ENCODE measurements at places on chromosomes 2 and 18.

DNA sequence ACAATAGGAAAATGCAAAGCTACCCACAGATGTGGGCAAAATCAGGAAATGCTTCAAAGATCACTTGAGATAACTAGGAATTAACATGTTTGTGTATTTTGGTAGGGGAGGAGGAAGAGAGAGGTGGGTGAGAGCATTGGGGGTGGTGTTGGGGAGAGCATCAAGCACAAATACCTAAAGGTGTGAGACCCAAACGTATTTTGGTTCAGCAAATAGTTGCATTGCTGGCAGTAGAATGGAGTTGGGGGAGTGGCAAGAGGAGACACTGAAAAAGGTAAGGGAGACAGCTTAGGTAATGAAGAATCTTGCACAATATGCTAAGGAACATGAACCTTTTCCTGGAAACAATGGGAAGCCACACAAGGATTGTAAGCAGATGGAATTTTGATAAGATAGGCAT lies 1.5 kb upstream of the PELI1 start:
- no peak for DNase-seq

DNA sequence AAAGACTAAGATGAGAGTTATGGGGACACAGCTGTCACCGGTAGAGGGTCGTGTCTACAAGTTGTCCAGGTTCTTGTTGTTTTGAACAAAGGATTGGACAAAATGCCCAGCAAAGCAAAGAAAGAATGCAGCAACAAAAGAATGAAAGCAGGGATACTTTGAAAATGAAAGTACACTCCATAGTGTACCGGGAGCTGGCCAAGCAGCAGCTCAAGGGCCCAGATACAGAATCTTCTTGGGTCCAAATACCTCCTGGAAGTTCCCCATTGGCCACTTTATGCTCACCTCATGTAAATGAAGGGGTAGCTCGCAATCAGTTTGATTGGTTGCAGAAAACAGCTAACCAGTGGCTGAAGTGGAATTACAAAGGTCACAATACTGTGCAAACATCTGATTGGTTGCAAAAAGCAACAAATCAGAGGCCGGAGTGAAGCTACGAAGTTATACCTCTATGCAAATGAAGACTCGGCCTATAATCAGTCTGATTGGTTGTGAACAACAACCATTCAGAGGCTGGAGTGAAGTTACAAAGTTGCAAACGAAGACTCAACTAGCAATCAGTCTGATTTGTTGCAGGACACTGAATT lies 474.9 kb upstream of the TMEFF2 start:
- no peak for DNase-seq

- no peak for DNase-seq
Observed at GRCh38 chr2:100964222-100964621, 37.9 kb upstream of the RPL31 start.

GRCh38 chr2:177740700-177741099 lies 331.9 kb downstream of the PDE11A start:
- no peak for DNase-seq

- no peak for DNase-seq
Observed at GRCh38 chr2:73984203-73984921, at the start of gene TET3. TET3 (plus strand) TSS chr2:73984910; CDS start chr2:73986404, 1,494 bp downstream.

DNA sequence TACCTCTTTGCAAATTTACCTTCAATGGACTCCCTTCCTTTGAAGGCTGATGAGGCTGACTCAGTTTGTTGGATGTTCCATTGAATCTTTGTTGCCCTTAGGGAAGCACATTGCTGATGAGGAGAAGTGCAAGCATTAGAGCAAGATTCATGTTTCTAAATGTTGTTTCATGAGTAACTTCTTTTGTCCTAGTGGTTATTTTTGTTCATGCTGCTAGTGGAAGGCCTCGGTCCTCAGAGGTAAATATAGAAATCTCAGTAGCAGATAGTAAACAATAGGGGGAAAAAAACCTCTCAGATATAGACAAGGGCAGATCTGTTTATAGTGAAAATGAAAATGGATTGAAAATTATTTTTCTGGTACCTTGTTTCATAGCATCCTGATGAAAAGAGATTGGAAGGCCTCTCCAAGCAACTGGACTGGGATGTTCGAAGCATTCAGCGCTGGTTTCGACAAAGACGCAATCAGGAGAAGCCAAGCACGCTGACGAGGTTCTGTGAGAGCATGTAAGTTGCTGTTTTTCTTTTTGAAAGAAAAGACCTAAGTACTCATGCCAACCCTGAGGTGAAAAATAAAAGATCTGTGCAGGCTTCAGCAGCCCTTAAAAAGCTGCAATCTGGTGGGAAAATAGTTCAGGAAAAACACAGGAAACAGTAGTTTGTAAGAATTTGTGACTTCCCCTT lies 104.9 kb downstream of the CERS6 start:
- no peak for DNase-seq

DNA sequence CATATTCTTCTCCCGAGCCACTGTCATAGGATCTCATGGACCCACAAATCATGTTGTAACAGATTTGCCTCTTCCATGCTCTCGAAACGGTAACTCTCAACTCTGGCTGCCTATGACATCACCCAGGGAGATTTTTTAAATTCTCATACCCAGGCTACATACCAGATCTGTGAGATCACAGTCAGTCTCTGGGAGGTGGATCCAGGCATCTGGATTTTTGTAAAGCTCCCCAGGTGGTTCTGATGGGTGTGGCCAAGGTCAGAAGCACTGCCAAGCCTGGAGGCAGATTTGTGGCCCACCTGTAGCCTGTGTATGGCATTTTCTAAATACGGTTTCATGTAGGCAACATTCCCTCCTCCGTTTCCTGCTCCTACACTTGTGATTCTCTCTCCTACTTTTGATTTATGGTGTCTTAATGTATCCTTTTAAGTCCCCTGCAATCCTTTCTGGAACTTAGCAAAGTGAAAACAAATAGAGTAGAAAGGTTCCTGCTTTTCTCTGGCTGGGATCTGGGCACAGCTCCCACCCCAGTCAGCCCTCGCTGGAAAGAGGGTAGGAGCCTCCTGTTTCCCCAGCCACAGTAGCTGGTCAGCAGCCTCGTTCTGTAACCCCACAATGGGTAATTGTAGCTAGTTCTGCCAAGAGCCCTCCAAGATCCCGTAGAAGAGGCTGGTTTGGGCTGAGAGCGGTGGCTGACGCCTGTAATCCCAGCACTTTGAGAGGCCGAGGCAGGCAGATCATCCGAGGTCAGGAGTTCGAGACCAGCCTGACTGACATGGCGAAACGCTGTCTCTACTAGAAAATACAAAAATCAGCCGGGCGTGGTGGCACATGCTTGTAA lies 96.2 kb downstream of the KLHL29 start:
- no peak for DNase-seq

DNA sequence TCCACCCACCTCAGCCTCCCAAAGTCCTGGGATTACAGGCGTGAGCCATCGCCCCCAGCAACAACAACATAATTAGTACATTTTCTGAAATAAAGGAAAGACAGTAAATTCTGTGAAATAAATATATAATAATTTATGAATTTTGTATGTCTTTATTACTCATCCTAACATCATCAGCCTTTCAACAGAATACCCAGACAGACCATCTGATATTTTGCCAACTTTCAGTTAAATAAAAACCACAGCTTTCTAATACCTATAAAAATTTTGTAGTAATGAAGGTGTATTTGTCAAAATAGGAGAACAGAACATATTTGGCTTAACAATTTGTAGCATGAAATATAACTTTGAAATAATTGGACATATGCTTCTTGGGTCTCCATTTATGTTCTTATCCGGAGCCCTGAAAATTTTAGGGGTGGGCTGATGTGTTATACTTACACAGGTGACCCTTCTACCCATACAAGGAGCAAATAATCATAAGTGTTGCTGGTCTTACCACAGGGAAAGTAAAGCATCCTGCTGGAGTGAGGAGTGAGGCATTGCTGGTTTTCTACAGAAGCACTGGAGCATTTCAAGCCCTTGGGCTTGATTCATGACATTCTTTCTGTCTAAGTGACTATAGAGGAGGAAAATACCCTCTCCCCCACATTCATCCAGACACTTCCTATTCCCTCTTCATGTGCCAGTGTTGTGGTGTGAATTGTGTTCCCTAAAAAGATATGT lies 99.3 kb downstream of the SPOPL start:
- no peak for DNase-seq

- DNase-seq: no peak
Observed at GRCh38 chr2:121297217-121297830, 12.3 kb upstream of the TFCP2L1 start.

- no peak for DNase-seq
Observed at GRCh38 chr18:65415098-65415497, 335.7 kb upstream of the CDH7 start.

DNA sequence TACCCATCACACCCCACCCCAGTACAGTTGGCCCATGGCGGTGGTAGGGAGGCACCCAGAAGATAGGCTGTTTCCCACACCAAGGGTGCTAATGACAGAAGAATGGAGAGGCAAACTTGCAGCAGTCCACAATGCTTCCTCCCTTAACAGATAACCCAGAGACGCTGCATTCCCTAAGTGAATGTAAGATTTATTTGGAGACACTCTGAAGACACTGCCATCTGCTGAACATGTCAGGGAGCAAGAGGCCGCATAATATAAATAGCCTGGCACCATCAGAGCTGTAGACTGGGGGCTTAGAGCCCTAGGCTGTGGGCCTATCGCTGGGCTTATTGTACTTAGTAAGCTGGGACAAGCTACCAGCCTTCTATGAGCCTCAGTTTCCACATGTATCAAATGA lies 2.2 kb upstream of the IWS1 start:
- DNase-seq: no peak

- no peak for DNase-seq
Observed at GRCh38 chr18:12420821-12421421, 13.2 kb downstream of the PRELID3A start.

DNA sequence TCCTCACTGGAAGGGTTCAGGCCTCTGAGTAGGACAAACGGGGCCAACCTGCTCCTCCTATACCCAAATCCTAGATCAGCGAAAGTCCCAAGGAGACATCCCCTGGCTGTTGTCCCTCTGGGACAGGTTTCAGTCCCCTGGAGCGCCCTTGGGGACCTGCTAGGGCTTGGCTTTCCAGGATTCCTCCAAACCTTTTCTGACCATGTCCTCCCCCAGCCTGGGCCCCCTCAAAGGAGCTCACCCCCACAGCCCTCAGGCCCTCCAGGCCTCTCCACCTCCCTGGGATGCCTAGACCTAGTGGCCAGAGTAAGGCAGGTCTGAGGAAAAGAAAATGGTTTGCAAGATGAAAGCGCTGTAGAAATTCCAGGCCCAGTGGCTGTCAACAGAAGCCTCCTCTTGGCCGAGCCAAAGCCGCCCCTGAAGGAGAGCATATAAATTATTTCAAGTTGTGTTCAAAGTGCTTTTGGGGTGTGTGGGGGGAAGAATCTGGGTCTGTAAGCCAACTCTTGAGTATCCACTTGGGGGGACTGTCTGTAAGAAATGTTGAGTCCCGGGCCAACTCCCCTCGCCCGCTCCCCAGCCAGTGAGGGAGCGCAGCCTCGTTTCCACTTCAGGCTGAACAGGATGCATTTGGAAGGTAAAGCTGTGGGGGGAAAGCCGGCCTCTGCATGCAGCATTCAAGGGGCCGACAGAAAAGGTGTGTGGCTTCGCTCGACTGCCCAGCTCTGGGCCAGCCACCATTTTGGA lies 158.6 kb downstream of the DYSF start:
- no peak for DNase-seq

- DNase-seq: no peak
Observed at GRCh38 chr2:3927031-3927430, 223.7 kb downstream of the DCDC2C start.

GRCh38 chr2:229343661-229344060 lies 72.6 kb upstream of the PID1 start:
- no peak for DNase-seq

- no peak for DNase-seq
Observed at GRCh38 chr18:74633652-74634352, 36.1 kb downstream of the ZNF407 start.

- no peak for DNase-seq
Observed at GRCh38 chr2:235561450-235561849, 67.6 kb downstream of the AGAP1 start.

DNA sequence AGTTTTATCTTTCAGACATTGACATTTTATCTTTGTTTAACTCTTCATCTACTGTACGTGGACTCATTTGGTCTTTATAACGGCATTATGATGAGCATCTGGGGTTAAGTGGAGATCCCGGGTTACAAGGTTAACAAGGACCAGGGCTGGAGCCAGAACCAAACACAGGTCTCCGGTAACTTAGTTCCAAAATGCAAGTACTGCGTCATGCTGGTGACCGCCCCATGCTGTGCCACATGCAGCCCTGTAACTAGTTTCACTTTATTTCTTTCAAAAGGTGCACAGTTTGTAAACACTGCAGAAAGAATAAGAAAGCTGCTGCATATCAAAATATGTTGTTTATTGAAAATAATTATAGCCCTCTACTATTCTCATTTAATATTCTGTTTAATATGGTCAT lies 3.1 kb downstream of the SLC5A7 start:
- DNase-seq: no peak

Measured in KG1 (cell line).